ENCODE measurements at places on chromosomes 12 and 14.

GRCh38 chr14:32259368-32260013 lies 56.4 kb upstream of the RNU6-8 start:
- no peak for DNase-seq

- DNase-seq: no peak
Observed at GRCh38 chr12:123941000-123941399, 31.6 kb downstream of the CCDC92 start.

DNA sequence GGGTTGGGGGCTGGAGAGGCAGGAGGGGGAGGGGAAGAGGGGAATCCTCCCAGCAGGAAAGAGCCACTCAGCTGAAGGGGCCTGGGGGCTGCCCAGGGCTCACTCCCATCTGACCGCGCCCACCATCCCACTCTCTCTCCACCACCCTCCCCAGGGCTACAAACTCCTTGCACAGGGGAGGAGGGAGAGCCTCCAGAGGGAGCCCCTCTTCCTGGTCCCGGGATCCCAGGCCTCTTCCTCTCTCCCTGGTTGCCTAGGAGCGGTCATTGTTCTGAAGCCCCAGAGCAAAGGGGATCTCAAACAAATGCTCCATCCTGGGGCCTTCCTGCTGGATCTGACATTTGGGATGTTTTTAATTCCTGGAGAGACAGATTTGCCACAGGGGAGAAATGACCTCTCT lies 39.8 kb upstream of the DLK1 start:
- no peak for DNase-seq

GRCh38 chr14:59301354-59301753 lies 112.9 kb downstream of the DAAM1 start:
- no peak for DNase-seq

DNA sequence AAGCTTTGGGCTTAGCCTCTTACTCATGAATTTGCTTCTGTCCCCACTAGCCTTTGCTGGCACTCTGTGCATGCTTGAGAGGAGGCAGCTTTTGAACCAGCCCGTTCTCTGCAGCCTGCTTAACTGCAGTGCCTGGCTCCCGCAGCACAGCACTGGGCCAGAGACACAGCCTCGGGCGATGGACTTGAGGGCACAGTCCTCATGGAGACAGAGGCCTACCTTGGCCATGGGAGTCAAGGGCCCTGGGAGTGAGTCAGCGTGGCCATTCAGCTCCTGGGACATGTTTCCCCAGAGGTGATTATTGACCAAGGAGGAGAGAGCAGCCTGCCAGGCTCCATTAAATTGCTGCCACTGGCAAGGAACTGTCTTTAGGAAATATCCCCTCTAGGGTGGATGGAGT lies 93.5 kb downstream of the SMOC1 start:
- DNase-seq: no peak

GRCh38 chr12:102977945-102978706 lies 20.7 kb downstream of the ASCL1 start:
- DNase-seq: no peak

- no peak for DNase-seq
Observed at GRCh38 chr12:31370531-31371255, 44.7 kb upstream of the SINHCAF start.

GRCh38 chr14:85622986-85623685 lies 93.2 kb downstream of the FLRT2 start:
- DNase-seq: no peak

DNA sequence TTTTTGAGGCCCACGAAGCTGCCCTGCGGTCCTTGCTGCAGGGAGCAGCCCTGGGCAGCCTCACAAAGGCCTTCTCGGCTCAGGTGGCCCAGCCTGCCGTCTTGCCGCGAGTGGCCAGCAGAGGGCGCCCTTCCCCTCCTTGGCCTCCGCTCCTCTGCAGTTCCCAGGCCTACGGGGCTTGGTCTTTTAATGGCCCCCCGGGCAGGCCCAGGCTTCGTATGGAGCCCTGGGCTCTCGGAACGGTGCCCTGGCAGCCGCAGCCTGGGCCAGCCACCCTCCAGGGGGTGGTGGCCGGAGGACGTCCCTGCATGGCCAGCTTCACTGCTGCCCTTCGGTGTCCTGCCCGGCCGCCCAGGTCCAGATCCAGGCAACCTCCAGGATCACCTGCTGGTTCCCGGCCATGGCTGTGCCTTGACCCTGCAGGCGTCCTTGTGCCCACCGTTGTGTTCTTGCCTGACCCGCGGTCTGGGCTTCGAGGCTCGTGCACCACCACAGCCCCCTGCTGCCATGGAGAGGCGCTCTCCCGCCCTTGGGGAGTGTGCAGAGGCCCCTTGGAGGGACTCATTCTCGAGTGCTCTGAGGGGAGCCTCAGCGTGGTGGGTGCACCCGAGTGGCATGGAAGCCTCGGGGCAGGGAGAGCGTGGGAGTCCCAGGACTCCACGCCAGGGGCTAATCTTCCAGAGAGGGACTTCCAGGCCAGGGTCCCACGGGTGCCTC lies 9.4 kb downstream of the ASPG start:
- peak; percentile 51 for DNase-seq

GRCh38 chr12:78387721-78388120 lies 476.9 kb upstream of the SYT1 start:
- DNase-seq: no peak

GRCh38 chr14:34646570-34647255 lies 16.8 kb upstream of the SNX6 start:
- DNase-seq: no peak

- DNase-seq: no peak
Observed at GRCh38 chr14:71625175-71625574, 307.1 kb upstream of the RGS6 start.

DNA sequence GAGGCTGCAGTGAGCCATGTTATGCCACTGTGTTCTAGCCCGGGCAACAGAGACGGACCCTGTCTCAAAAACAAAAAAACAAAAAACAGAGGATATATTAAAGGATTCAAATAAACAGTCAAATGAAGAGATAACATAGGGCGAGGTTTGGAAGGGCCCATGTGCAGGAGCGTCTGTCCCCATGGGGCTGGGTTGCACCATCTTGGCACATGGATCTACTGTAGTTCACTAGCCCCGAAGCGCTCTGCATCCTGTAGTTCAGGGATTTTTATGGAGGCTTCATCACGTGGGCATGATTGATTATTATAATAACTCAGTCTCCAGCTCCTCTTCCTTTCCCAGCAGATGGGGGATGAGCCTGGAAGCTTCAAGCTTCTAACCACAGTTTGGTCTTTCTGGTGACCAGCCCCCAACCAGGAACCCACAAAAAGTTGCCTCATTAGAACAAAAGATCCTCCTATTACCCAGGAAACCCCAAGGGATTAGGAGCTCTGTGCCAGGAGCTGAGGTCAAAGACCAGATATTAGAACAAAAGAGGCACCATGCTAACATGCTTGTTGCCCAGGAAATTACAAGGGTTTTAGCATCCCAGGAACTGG lies 59.9 kb downstream of the HCAR2 start:
- DNase-seq: no peak

GRCh38 chr12:119791453-119791852 lies 85.7 kb downstream of the CIT start:
- DNase-seq: no peak

- no peak for DNase-seq
Observed at GRCh38 chr12:58249610-58250009, 308.2 kb downstream of the ATP23 start.

DNA sequence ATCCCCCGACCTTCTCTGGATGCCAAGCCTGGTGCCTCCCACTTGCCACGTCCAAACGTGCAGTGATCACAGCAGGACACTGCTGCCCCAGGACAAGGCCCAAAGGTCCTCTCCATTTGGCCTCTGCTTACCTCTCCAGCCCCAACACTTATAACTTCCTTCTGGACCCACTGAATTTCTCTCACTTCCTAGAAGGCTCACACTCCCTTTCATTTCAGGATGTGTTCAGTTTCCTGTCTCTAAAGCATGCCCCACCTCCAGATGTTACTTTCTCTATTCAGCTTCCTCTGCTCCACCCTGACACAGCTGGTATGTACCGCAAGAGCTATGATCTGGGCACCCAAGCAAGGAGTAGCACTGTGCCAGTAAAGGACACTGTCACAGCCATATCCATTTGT lies 33.0 kb downstream of the CDKL1 start:
- no peak for DNase-seq

DNA sequence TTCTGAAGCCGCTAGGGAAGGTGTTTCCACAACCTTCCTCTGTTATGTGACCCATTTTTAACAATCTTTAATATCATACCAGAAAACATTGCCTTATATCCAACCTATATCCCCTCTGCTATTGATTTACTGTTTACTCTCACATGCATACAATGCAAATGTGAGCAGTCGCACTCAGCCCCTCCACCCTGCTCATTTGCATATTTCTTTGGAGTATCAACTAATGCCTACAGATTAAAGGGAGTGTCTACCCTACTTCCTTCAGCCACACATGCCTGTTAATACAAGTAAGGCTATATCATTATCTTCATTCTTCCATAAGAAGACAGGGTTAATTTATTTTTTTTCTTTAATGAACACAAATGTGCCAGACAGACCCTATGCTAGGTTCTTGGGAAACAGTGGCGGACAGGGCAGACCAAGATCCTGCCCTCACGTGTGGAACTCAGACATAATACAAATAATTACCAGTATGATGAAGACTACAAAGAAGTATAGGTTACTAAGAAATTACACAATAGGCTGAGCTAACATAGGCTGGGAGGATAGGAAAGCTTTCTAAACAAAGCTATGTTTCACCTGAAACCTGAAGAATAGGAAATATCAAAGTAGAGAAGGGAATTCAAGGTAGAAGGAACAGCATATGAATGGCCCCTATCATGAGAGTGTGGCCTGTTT lies 107.3 kb upstream of the MDM1 start:
- no peak for DNase-seq

DNA sequence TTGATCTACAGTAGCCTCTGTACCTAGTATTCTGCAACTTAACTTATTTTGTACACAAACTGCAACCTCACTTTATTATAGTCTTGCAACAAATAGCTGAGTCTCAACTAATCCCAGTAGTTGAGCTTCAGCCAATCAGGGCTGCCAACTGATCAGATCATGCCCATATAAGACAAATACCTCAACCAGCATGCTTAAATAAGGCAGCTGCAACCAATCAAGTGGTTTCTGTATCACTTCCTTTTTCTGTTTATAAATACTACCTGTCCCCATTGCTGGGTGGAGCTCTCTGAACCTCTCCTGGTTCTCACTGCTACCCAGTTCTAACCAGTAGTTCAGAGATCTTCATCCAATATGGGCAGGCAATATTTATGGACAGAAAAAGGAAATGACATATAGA lies 248.5 kb upstream of the FBXO33 start:
- no peak for DNase-seq

- no peak for DNase-seq
Observed at GRCh38 chr12:58079806-58080205, 138.4 kb downstream of the ATP23 start.

- DNase-seq: no peak
Observed at GRCh38 chr12:106113446-106113823, 25.3 kb downstream of the NUAK1 start.

DNA sequence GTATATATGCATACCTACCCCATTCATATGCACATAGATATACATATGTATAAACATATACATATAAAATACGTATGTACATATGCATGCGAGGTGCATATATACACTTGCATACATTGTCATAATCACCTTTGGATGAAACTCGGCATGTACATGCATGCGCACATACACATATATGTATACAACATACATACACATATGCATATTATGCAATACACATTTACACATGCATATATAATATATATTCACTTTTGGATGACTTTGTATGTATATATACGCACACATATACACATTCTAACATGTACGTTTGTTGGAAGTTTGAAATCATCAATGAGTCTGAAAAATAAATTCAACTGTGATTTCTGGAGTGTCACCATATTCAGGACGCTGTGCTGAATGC lies 401.6 kb upstream of the TBX3 start:
- DNase-seq: no peak

GRCh38 chr12:102535306-102535705 lies 54.9 kb upstream of the IGF1 start:
- no peak for DNase-seq

DNA sequence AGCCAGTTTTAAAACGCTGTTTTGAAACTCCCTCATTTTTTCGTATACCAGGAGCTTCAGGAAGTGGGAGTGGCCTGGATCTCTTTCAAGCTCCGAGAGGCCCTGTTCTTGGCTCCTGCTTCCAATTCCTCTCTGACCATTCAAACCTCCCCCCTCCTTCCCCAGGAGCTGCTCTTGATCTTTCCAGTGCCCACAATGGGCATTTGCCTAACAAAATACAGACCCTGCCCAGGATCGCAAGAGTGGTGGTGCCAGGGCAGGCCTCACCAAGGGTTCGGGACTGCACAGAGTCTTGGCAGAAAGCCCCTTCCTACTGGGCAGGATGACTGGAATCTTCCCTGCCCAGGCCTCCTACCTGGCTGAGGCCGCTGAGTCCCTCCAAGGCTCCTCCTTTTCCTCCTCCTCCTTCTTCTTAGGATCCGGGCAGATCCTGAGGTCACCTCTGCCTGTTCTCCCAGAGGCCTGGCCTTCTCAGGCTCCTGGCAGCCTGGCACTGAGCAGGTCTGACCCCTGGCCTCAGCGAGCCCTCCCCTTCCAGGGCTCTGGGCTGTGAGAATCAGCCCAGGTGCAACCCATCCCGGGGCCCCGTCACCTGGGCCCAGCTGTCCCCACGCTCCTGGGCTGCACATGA lies 46.9 kb upstream of the NOS1 start:
- no peak for DNase-seq

- DNase-seq: no peak
Observed at GRCh38 chr14:22993517-22993916, 11.2 kb upstream of the AJUBA start.

DNA sequence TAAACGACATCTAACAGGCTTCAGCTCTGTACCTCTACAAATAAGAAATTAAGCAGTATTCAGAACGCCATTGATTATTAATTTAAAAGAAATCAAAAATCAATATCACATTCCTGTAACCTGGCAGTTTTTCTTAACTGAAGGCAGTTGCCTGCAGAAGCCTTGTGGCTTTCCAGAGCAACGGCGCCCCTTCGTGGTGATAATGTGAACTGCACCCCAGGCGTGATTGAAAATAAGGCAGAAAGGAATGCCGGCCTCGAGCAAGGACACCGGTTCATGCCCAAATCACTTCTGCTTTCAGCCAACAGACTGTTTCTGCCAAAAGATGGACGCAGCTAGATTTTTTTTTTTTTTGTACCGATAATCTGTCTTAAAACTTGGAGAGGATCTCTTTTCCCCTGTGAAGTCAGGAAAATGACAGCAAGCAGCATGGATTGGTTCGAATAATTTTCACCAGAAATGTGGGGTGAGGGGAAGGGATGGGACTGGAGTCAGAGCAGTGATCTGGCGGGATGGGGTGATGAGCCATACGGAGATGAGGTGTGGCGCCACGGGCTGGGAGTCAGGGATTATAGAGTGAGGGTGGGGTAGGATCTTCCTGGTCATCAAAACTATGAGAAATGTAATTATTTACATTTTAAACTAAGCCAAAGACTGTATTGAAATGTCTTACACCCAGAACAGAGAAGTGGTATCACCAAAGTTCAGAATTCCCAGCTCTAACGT lies 473.0 kb downstream of the DPF3 start:
- DNase-seq: peak; percentile 65

GRCh38 chr12:9404031-9404430 lies 195.8 kb upstream of the PZP start:
- no peak for DNase-seq

- no peak for DNase-seq
Observed at GRCh38 chr12:52280796-52281560, 6.5 kb downstream of the KRT86 start.
